ENCODE measurements at places on chromosomes 2 and 18. TPM values are rescaled to one million over a fixed set of nuclear protein-coding genes. Genes with fewer than 3 reads are reported as not detected.

Gene RNF138
- 18.2 TPM for total RNA-seq

Gene EGR4
- not detected for total RNA-seq

Gene ACTG2
- total RNA-seq, result not detected

Gene DPP4
- 2.9 TPM for total RNA-seq

Gene CHPF
- total RNA-seq, result 52.7 TPM

Gene NAT8
- total RNA-seq, result not detected

Gene GALNT3
- 56.7 TPM for total RNA-seq

Gene RAB27B
- 65.5 TPM for total RNA-seq

Gene ARID5A
- 3.7 TPM for total RNA-seq

Gene B3GNT2
- 61.7 TPM for total RNA-seq

Gene IMMT
- 32.4 TPM for total RNA-seq

Gene KCNIP3
- total RNA-seq, result under 0.01 TPM

Gene ADD2
- not detected for total RNA-seq

Gene ACADL
- 0.26 TPM for total RNA-seq
